Left lung (tissue), 14 donors: ENCODE measurements at places on chromosomes 12 and 14. TPM values are rescaled to one million over a fixed set of nuclear protein-coding genes. Genes with fewer than 3 reads are reported as not detected.

DNA sequence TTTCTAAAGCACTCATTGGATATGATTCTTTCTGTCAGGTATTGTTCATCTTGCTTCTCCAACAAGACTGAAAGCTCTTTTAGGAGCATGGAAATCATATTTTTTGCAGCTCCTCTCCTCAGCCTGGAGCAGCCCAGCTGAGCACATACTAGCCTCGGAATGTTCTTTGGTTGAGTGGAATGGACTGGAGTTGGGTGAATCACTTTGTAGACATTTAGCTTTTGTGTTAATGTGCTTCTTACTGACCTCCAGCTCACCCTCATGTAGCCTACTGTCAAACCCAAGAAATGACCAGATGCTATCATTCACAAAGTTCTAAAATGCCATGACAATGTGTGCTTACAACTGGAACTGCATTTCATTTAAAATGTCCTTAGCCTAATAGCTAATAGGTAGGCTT is 161.1 kb downstream of the NUAK1 start:
- H3K27me3 ChIP-seq: no peaks in the 10 kb centered on the region
- H3K27ac ChIP-seq: no peak overlapping the region
- DNase-seq: no peak
- no peak overlapping the region for H3K4me3 ChIP-seq
- no peaks in the 10 kb centered on the region for H3K4me1 ChIP-seq

DNA sequence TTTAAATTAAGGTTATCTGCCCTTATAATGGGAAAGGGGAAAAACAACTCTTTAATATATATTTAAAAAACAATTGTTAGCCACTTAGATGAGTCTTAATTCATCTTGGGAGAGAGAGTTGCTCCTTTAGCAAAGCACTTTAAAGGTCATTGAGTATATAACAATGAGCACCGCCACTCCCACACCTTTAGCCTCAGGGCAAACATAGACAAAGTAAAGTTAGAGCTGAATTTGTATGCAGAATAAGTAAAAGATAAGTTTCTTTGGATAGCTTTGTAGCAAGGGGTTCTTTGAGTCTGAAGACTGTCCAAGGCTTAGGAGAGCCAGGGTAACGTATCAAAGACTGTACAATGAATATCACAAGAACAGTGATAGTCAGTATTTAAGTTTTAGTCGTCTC is 728.8 kb upstream of the LMO3 start:
- H3K4me1 ChIP-seq: no peaks in the 10 kb centered on the region
- H3K27me3 ChIP-seq: no peaks in the 10 kb centered on the region
- H3K27ac ChIP-seq: no peak overlapping the region
- H3K4me3 ChIP-seq: no peak overlapping the region

EFCAB11 gene
- total RNA-seq: 5.3 TPM

YEATS4 gene
- total RNA-seq: 10.1 TPM

DNA sequence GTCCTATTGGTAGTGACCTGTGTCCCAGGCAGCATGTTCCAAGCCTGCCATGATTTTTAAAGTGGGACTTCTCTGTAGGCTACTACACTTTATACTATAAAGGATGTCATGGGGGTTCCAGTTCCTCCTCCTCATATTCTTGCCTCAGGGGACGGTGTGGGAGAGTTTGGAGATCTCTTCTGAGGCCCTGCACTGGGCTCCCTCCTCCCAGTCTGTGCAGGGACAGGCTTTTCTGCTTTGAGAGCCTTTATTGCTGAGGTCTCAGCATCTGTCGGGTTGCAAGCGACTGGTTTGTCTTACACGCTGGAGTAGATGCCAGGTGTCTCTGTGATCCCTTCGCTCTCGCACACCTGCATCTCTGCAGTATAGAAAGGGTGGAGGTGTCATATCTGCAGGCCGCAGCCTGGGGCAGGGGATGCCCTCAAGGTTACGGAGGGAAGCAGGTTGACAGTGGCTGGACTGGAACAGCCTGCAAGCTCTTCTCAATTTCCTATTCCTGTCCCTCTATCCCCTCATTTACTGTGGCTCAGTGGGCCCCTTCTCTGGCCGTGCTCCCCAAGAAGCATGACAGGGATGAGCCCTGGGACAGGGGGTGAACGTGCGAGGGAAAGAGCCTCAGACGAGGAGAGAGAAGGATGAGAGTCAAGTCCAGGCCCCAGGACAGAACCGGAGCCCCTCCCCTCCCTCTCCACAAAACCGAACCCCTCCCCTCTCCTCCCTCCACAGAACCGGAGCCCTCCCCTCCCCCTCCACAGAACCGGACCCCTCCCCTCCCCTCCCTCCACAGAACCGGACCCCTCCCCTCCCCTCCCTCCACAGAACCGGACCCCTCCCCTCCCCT is 51.3 kb downstream of the SLC6A12 start:
- no peak overlapping the region for H3K4me3 ChIP-seq
- no peaks in the 10 kb centered on the region for H3K36me3 ChIP-seq
- peaks cover 6% of the 10 kb centered on the region for H3K27me3 ChIP-seq
- DNase-seq: no peak
- H3K27ac ChIP-seq: no peak overlapping the region

DNA sequence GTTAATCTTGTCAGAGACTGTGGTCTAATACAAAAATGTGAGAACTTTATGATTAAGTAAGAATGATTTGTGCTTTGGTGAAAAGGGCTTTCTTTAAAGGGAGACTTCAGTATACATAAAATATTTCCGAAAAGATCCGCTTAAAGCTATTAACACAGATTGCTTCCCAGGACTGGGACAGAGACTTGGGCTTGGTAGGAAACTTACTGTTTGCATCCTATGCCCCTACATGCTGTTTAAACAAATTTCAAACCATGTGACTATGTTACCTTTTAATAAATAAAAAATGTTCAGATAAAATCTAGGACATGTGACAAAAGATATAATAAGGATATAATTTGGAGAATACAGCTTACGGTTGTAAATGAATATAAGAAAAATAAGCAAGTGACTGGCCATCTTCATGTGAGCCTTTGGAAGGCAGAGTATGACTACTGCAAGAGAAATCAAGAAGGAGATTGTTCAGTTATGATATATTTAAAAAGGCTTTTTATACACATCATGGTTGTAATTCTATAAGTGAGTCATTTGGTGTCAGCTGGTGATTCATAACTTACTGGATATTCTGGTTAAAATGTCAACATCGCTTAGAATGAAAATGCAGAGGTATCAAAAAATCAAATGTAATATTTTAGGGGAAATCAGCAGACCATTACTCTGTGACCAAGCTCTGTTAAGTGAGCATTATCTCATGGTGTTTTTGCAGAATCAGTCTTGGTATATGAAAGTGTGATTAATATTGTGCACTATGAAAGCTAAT is 234.7 kb upstream of the E2F7 start:
- no peaks in the 10 kb centered on the region for H3K4me1 ChIP-seq
- H3K36me3 ChIP-seq: no peaks in the 10 kb centered on the region
- no peaks in the 10 kb centered on the region for H3K27me3 ChIP-seq
- H3K27ac ChIP-seq: no peak overlapping the region
